EH (cell line): ENCODE measurements at places on chromosomes 16 and 17.

DNA sequence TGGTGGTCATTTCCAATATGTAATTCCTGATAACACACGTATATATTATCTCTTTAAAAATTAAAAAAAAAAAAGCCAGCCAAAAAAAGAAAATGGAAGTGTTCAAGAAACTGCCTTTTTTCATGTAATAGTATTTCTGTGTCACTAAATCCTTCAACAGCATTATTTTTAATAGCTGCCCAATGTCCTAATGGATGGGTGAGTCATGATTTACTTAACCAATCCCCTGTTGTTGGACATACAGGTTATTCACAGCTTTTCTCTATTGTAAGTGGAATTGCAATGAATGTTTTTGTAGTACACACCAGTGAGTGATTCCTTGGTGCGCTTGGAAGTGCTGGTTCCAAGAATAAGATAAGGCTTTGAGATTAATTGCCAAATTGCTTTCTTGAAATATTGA is 124.9 kb downstream of the WWOX start:
- DNase-seq, result no peak

- no peak for DNase-seq
Measured at GRCh38 chr16:78060295-78060694, 37.9 kb downstream of the CLEC3A start.

- DNase-seq, result peak; percentile 30
Measured at GRCh38 chr17:31388770-31389656, 2.5 kb upstream of the RAB11FIP4 start.

GRCh38 chr16:64808474-64808873 is 313.4 kb downstream of the CDH11 start:
- no peak for DNase-seq

- DNase-seq, result no peak
Measured at GRCh38 chr16:4830408-4830807, 16.7 kb downstream of the GLYR1 start.

- DNase-seq, result peak; percentile 24
Measured at GRCh38 chr17:75517297-75517865, 1.1 kb downstream of the TSEN54 start.

DNA sequence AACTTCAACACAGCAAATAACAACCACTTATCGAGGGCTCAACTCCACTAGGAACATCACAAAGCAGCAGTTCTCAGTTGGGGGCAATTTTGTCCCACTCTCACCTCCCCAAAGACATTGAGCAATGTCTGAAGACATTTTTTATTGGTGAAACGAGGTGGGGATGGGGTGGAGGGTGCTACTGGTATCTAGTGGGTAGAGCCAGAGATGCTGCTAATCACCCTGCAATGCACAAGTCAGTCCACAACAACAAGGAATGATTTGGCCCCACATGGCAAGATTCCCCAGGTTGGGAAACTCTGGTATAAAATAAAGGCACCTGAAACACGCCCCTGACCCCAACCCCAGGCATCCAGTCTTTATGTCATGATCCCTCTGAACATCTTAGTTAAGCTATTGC is 33.3 kb downstream of the TLE7 start:
- DNase-seq, result no peak

- no peak for DNase-seq
Measured at GRCh38 chr16:25265968-25266367, 8.3 kb upstream of the ZKSCAN2 start.

DNA sequence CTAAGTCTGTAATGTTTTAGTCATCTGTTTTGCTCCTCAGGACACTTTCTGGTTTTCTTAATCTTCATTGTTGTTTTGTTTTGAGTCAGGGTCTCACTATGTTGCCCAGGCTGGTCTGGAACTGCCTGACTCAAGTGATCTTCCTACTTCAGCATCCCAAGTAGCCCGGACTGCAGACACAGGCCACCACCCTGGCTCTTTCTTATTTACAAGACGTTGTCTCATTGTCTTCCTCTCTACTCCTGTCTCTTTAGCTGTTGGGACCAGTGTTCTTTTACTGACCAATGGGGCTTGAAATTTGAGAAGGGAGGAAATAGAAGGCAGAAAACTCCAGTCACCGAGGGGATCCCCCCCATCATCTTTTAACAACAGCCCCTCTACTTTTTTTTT is 1.2 kb downstream of the SCPEP1 start:
- DNase-seq, result no peak

DNA sequence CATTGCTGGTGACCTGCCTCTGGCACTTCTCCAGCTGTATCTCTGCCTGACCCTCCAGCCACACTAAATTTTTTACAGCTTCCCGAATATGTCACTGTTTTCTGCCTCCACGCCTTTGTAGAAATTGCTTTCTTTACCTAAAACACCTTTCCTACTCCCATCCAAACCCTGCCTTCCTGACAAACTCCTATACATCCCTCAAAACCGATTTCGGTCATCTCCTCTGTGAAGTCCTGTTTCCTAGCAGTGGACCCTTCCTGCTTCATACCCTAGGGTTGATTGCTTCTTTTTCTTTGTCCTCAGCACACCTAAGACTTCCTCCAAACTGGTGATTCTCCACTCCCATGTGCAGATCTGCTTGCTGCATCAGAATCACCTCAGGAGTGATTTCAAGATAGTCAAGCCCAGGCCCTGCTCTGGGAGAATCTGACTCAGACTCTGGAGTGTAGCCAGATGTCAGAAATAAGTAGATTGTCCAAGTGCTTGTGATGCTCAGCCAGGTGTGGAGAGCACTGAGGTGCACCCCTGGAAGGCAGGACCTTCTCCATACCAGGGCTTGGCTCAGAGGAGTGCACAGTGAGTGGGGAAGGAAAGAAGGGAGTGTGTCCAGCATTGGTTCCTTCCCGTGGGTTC is 184.2 kb downstream of the COPRS start:
- peak; percentile 68 for DNase-seq

- DNase-seq, result peak; percentile 77
Measured at GRCh38 chr16:19844945-19845641, 39.6 kb downstream of the GPRC5B start.

DNA sequence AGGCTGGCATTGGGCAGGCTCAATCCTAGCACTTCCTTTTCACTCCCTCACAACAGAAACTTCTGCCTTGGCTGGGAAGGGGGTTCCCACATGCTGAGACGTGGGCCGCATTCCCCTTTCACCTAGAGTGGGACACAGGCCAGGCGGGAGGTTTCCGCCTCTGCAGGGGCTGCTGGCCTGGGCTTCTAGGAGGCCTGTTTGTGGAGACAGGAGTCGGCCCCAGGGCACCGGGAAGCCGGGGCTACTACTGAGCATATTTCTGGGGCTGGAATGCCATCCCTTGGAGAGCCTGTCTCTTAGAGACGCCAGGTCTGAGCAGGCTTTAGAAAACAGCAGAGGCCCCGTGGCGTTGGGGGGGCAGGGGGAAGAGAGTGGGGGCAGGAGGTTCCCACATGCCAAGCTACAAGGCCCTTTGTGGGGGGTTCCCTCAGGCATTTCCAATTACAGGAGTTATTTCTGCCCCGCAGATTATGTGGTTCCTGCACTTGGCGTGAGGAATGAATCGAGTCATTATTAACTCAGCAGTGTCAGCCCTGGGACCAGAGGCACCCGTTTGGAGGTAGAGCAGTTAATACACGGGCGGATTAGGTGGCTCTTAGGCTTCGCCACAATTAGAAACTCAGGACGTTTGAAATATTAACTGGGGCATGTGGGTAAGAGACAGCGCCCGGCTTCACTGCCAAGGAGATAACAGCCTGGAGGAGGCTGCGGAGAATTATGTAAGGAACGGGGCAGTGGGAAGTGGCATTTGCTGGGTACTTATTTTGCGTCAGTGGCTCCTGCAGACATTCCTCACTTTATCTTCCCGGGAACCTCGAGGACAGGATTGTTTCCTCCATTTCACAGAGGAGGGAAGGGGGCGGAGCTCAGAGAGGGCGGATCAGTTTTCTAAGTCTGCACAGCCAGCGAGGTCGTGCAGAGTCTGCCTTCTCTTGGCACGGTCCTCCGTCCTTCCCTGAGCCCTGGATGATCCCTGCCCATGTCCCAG is 162.5 kb downstream of the MAF start:
- DNase-seq, result no peak

- peak; percentile 93 for DNase-seq
Measured at GRCh38 chr16:89410794-89411309, 79.5 kb downstream of the ANKRD11 start.

DNA sequence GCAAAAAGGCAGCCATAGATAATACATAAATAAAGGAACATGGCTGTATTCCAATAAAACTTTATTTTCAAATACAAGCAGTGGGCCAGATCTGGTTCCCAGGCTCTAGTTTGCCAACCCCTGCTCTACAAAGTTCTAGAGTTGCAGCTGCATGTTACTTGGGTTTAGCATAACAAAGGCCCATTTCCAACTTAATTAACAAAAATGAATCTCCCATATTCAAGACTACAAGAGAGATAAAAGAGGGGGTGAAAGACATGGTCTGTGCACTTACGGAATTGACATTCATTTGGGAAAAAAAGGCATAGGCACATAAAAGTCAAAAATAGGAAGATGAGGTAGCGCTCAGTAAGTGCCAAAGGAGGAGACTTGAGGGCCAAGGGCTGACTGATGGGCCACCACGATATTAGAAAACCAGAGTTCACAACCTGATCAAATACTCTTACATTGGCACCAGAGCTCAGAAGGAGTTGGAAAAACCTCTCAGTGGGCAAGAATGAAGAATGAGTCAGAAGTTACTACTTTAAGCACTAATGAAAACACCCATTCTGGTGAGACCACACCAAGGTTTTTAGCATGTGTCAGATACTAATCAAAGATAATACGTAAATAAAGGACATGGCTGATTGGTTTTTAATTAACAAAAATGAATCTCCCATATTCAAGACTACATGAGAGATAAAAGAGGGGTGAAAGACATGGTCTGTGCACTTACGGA is 164.0 kb downstream of the VPS53 start:
- DNase-seq, result peak; percentile 68

DNA sequence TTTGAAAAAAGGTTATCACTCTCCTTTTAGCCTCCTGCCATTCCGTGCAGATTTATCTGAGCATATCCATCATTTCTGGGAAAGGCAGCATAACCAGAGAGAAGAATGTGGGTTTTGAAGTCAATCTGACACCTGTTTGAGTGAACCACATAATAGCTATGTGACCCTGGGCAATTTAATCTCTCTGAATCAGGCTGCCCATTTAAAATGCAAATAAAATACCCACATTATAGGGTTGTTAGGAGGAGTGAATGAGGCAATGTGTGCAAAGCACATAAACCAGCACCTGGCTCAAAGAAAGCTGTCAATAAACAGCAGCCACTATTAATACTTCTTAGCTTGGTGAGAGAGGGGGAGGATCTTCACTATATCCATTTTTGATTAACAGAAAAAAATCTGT is 88.0 kb downstream of the CACNG1 start:
- DNase-seq, result no peak

DNA sequence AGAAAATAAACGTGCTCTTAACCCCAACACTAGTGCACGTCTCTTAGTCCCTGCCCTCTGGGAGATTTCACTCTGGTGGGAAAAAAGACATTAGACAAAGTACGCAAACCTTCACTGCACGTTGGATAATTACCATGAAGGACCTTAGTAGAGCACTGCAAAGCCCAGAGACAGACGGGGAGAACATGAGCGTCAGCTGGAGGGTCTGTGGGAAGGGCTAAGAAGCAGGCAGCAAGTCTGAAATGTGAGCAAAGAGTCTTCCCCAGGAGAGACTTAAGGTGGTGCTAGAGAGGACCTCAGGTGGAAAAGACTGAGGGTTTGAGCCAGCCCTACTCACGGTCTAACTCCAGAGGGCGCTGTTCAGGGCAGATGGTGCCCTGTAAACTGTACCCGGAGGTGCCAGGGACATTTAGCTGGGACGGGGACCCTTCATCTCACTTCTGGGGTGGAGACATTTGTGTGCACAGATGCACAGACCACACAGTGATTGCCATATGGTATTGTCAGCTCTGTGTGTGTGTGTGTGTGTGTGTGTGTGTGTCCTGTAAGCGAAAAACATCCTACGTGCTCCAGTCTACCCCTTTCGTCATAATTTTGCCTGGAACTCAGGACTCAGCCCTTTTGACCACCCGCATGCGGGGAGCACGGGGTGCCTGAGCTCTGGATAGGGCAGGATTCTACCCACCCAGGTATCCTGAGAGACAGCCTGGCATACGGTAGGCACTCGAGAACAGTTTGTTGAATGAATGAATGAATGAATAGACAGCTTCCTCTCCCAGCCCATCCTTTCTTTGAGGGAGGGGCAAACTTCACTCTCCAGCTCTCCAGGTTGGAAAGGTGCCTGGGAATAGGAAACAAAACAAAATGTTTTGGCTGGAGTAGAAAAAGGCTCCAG is 10.1 kb upstream of the STAC2 start:
- peak; percentile 51 for DNase-seq

DNA sequence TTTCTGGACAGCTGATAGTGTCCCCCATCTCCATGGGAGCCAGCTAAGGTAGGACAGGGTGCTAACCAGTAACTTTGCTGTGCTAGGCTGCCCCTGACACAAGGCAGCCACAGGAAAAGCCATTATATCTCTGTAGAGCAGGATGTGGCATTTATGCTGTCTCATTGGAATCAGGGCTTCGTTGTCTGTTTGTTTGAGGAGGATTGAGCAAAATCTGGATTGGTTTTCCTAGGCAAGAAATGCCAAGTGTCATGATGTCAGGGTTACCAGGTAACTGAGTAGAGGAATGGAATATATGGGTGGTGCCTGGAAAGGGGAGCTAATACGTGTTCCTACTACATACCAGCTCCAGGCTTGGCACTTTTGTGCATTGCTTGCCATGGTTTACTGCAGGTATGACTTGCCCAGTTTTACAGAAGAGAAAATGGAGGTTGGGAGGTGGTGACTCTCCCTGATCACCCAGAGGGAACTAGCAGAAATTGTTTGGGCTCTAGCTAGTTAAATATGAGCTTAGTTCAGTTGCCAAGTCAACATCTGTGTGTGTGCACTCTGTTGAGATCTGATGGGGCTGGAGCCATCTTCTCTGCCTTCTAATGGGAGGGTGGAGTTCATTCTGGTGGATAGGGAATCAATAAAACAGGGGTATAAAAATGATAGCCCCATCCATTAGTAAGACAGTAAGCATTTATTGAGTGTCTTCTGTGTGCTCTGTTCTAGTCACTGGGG is 33.9 kb downstream of the GNAO1 start:
- DNase-seq, result peak; percentile 8

DNA sequence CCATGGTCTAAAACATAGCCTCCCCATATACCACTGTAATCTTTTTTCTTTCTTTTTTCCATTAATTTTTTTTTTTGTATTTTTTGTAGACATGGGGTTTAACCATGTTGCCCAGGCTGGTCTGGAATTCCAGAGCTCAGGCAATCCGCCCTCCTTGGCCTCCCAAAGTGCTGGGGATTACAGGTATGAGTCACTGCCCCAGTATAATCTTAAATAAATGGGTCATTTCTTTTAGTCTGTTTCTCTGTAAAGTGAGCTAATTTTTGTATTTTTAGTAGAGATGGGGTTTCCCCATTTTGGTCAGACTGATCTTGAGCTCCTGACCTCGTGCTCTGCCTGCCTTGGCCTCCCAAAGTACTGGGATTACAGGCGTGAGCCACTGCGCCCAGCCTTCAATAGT is 5.7 kb upstream of the NME1 start:
- peak; percentile 40 for DNase-seq

DNA sequence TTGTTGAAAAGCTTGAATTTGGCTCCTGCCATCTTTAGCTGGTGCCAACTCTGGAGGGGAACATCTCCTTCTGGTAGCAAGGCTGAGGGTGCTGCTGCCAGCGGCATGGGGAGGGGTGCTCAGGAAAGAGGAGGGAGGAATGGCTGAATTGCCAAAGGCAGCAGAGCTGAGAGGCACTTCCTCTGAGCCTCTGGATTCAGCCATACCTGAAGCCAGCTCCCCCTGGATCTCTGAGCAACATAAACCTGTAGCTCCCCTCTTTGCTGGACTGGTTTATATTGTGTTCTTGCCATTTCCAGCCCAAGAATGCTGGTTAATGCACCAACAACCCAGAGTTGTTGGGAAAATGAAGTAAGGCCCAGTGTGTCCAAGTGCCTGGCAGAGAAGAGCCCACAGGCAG is 7.4 kb downstream of the MEFV start:
- no peak for DNase-seq

GRCh38 chr17:6523330-6523729 is 33.0 kb downstream of the PITPNM3 start:
- peak; percentile 24 for DNase-seq
